ENCODE measurements at places on chromosomes 16 and 17. TPM values are rescaled to one million over a fixed set of nuclear protein-coding genes. Genes with fewer than 3 reads are reported as not detected.
A peak's percentile ranks its signal among the peaks of the same experiment; 100 is the strongest.

CD79B gene
- total RNA-seq = 3.0 TPM

CDH16 gene
- total RNA-seq = not detected

RNF112 gene
- 1.5 TPM for total RNA-seq

HIC1 gene
- total RNA-seq = not detected

MYH13 gene
- not detected for total RNA-seq

DNA sequence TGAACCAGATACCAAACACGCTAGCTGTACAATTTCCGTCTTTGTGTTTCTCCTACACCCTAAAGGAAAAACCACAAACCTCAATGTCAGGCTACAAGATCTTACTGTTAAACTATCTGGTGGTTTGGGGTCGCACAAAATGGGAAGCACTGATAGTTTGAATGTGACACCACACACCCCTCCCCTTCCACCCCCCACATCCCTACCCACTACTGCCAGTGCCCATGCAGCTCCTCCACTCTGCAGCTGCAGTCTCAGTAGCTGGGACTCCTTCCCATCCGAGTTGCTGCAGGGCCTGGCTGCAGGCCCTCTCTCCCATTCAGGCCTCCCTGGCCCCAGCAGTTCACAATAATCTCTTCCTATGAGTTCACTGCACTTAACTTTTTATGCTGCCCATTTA lies 18.4 kb downstream of the TRAP1 start:
- no peaks in the 10 kb centered on the region for H3K4me1 ChIP-seq
- DNase-seq = no peak
- H3K27ac ChIP-seq = no peak overlapping the region

DNA sequence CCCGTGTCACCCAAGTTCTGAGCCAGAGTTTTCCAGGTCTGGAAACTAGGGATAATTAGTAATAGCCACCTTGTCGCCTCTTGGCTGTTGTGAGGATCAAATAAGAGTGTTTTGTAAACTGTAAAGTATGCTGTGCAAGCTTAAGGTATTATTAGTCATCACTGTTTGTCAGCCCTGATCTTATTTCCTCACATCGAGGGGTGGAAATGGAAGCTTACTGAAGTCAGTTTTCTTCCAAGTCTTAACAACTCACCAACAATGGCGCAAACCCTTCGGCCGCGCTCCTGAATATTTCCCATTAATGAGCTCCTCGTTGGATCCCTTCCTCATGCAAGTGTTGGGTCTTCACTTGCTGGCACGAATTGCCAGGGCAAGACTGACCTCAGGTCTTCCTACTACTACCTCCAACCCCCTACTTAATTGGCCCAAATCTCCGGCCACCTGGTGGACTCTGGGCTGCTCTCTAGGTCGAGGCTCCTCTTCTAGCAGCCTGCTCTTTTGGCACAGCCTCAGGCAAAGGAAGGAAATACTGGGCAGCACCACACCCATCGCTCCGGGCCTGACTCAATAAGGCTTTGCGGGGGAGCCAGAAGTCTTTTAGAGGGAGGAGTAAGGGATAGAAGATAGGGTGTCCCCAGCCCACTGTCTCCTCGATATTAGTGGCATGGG lies 885 bp upstream of the SLC35B1 start:
- peaks cover 3% of the 10 kb centered on the region for H3K4me1 ChIP-seq
- H3K36me3 ChIP-seq = peaks cover 12% of the 10 kb centered on the region
- DNase-seq = peak; percentile 61
- no peaks in the 10 kb centered on the region for H3K27me3 ChIP-seq
- peak overlapping the region; percentile 73 for H3K27ac ChIP-seq

- H3K36me3 ChIP-seq = no peaks in the 10 kb centered on the region
- H3K4me3 ChIP-seq = no peak overlapping the region
- H3K27me3 ChIP-seq = no peaks in the 10 kb centered on the region
- no peak for DNase-seq
- no peaks in the 10 kb centered on the region for H3K4me1 ChIP-seq
- H3K27ac ChIP-seq = no peak overlapping the region
Measured at GRCh38 chr16:67463059-67463458, 17.9 kb downstream of the ATP6V0D1 start.

GRCh38 chr16:15985144-15985543 lies 35.7 kb downstream of the ABCC1 start:
- no peak overlapping the region for H3K4me3 ChIP-seq
- H3K27ac ChIP-seq = no peak overlapping the region
- no peak for DNase-seq
- H3K27me3 ChIP-seq = no peaks in the 10 kb centered on the region
- H3K4me1 ChIP-seq = peaks cover 22% of the 10 kb centered on the region

GRCh38 chr16:87067003-87067556 lies 250.1 kb downstream of the C16orf95 start:
- H3K36me3 ChIP-seq = no peaks in the 10 kb centered on the region
- no peak overlapping the region for H3K27ac ChIP-seq
- H3K4me1 ChIP-seq = peaks cover 28% of the 10 kb centered on the region
- DNase-seq = no peak
- H3K27me3 ChIP-seq = no peaks in the 10 kb centered on the region

- no peak overlapping the region for H3K27ac ChIP-seq
- H3K36me3 ChIP-seq = no peaks in the 10 kb centered on the region
- peaks cover 20% of the 10 kb centered on the region for H3K4me1 ChIP-seq
- DNase-seq = no peak
- no peaks in the 10 kb centered on the region for H3K27me3 ChIP-seq
Measured at GRCh38 chr16:19127674-19128131, 13.9 kb downstream of the ITPRIPL2 start.

DNA sequence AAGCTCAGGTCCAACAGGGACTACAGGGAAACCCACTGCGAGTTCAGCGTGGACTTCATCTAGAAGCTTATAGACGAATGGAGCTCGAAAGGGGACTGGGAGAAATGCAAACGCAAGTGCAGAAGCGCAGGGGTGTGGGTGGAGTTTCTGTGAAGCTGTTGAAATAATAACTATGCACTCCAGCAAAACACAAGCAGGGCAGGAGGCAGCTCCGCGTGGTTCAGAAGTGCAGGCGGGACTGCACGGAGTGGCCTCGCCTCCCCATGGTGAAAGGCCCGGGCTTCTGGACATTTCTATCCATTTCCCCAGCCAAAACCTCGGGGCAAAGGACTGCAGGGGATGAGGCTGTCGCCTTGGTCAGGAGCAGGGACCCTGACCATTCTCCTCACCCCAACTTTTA lies 74.5 kb downstream of the ZNF423 start:
- H3K27ac ChIP-seq = no peak overlapping the region
- H3K4me1 ChIP-seq = peaks cover 16% of the 10 kb centered on the region
- H3K4me3 ChIP-seq = no peak overlapping the region

DNA sequence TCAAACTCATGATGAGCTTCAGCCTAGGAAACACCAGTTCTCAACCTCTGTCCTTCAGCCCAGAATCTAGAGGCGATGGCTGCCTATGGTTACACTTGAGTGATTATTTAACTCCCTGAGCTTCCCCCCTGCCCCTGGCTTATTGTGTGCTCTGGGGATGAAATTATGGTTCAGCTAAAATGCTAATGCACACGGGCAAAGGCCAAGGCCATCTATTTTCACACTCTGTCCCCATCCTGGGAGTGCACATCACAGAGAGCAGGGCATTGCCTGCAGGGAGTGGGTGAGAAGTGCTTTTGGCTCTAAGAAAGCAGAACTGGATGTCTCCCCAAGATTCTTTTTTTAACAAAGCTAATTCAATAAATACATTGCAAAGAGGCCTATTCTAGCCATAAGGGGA lies 21.6 kb upstream of the CACNG5 start:
- H3K27ac ChIP-seq = no peak overlapping the region
- no peaks in the 10 kb centered on the region for H3K4me1 ChIP-seq
- DNase-seq = no peak

DNA sequence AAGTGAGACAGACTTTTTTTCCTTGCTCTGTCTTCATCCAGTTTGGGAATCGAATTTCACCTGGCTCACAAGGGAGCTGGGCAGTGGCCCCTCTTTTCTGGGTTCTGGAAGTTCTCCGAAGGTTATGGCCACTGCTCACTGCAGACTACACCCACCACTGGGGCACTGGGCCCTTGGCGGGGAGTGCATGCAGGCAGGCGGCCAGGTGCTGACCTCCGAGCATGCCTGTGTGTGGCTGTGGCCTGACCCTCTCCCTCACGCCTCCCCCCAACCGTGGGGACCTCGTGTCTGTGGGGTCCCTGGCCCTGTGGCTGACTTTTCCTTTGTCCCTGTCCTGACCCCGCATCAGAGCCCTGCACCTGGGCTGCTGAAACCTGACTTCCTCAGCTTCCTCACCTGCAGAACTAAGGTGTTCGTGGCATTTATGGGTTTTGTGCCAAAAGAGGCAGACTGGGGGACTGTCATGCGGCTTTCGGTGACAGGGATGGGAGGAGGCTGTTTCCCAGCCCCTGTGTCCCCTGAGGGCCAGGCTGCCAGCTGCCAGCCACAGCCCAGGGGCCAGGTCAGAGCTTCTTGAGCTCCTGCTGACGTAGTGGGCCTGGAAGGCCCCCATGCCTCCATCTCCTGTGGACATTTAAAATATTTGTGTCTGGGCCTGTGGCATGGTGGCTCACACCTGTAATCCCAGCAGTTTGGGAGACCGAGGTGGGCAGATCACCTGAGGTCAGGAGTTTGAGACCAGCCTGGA lies 21.4 kb downstream of the ASPSCR1 start:
- H3K36me3 ChIP-seq = no peaks in the 10 kb centered on the region
- no peaks in the 10 kb centered on the region for H3K4me1 ChIP-seq
- H3K4me3 ChIP-seq = no peak overlapping the region
- H3K27me3 ChIP-seq = no peaks in the 10 kb centered on the region
- no peak overlapping the region for H3K27ac ChIP-seq

- DNase-seq = no peak
- no peaks in the 10 kb centered on the region for H3K27me3 ChIP-seq
- no peak overlapping the region for H3K27ac ChIP-seq
- H3K4me3 ChIP-seq = no peak overlapping the region
Measured at GRCh38 chr16:55444754-55445485, 34.1 kb upstream of the MMP2 start.

DNA sequence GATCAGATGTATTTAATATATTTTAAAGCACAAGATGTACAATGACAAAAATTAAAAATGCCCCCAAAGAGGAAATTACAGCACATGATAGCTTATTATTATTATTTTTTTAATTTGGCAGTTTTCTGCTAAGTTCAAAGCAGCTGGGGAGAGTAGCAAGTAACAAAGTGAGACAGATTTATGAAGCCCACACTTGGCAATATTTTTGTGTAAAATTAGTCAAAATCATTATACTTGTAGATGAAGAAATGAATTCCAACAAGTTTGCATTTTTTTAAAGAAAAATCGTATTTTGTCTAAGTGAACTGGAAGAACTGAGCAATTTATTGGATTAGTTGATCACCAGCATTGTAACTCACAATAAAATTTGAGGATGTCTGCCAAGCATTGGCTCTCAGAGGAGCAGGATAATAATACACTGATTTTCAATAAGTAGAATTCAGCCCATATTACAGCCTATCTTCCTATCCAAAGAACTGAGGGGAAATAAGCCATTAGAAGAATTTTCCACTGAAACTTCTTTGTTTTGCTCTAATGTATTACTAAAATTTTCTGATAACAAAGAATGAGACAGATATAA lies 215.6 kb downstream of the MAP2K6 start:
- no peaks in the 10 kb centered on the region for H3K27me3 ChIP-seq
- H3K36me3 ChIP-seq = no peaks in the 10 kb centered on the region
- no peak overlapping the region for H3K27ac ChIP-seq
- DNase-seq = no peak

- peaks cover 12% of the 10 kb centered on the region for H3K4me1 ChIP-seq
- no peak overlapping the region for H3K4me3 ChIP-seq
- DNase-seq = no peak
- H3K27ac ChIP-seq = no peak overlapping the region
- H3K36me3 ChIP-seq = no peaks in the 10 kb centered on the region
Measured at GRCh38 chr17:36851250-36851649, 86.0 kb upstream of the LHX1 start.
